ENCODE measurements at places on chromosomes 3 and 15.

GRCh38 chr3:61669203-61669602, 107.8 kb downstream of the PTPRG start:
- no peak for DNase-seq

DNA sequence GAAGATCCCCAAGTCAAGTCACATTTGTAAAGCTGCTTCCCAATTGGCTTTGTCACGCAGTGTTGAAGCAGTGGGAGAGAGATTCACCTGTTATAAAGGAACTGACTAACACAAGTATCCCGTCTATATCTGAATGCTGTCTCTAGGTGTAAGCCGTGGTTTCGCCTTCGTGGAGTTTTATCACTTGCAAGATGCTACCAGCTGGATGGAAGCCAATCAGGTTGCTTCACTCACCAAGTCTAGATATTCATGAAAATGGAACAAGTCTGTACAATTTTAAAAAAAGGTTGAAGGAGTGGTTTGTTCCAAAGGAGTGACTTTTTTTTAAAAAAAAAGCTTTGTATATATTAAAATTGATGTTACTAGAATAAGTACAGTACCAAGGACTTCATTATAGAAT, 11.7 kb downstream of the RBM5 start:
- no peak for DNase-seq

GRCh38 chr3:72444656-72445223, 403.5 kb downstream of the SHQ1 start:
- DNase-seq: no peak

DNA sequence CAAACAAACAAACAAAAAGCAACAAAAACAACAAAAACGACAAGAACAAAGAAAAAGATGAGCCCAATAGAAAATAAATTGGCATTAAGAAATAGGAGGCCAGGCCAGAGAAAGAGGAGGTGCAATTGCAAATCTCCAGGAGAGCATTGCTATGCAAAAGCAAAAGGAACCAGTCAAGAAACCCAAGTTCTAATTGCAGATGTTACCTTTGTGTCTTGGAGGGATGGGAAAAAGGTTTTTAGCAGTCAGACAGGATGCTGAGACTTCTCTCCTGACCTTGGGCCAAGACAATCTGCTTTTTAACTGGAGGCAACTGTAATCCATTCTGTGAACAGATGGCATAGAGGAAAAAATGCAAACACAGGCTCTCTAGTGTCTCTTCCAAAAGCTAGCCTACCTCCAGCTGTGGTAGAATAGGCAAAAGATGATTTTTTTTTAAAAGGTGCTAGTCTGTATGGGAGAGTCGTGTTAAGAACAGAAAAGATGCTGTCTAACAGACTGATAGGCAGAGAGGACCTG, 56.4 kb downstream of the LSAMP start:
- no peak for DNase-seq

DNA sequence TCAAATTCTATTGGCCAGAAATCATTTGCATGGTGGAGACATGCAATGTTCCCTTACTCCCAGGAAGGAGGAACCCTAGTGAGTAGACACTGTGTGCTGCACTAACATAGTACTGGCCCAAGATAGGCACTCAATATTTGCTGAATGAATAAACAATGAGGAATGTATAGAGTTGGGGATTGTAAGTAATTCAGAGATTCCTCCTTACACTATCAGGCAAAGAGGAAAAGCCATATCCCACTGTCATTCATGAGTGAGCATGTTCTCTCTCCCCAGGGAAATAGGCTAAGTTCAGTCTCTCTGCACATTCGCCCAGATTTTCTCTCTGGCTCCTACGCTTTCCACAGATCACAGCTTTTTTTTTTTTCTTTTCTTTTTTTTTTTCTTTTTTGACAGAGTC, 154.9 kb upstream of the WNT5A start:
- DNase-seq: no peak

DNA sequence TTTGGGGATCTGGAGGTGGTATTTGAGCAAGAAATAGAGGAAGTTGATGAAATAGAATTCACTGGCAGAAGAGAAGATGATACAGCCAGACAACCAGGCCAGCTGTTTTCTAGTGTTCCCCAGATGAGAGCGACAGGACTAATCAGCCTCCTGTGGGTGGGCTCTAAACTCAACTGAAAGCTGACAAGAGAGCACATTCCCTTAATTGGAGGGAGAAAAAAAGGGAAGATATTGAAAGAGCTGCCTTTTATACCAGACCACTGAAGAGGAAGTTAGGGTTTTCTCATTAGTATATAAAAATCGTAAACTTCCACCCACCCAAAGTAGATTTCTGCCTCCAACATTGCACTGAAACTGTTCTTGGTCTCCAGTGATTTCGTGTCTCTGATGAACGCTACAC, 6.5 kb upstream of the TM4SF19 start:
- no peak for DNase-seq

DNA sequence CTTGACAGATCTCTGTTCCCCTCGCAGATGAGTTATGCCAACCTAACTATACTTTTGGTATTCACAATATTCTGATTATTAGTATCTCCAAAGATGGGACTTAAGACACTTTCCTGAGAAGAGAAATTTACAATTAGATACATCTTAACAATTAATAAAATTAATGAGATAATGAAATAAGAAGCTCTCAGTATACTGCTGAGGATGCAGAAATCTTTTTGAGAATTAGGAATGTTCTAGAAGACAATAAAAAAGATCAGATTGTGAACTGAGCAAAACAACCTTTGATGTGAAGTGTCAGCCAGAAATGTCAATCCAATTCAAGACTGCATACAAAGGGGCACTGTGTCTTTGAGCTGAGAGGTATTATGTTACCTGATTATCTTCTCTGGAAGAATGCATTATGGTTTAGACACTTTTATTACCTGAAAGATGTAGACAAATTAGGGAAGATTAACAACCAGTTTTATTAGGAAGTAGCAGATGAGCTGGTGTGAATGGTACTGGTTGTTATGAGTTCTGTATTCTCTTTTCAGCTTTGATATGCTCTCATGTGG, 262.9 kb downstream of the TIGIT start:
- no peak for DNase-seq

DNA sequence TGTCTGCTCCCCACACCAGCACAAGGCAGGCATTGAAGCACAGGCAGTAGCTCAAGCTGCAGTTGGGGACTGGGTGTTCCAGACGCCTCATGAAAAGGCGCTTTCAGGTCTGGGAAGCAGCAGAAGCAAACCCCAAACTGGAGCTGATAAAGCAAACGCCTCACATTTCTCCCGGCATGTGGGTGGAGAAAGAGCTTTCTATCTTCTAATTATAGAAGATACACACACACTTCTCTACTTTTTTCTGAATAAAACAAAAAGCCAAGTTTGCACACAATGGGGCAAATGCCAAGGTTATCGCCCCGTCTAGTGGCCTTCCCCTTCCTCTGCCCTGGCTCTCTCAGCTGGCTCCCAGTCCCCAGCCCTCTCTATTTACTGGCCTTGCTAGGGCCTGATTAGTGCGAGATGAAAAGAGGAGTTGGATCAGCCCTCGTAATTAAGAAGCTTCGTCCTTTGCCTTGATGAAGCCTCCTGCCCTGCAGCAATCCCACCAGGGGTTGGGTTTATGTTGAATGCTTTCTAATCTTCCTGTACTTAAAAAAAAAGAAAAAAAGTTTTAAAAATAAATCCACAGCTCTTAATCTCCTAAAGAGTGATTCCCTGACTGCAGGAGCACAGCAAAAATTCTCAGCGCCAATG, 120.2 kb downstream of the MEGF11 start:
- DNase-seq: no peak

- DNase-seq: no peak
Observed at GRCh38 chr15:89673165-89673512, 6.0 kb downstream of the PLIN1 start.

DNA sequence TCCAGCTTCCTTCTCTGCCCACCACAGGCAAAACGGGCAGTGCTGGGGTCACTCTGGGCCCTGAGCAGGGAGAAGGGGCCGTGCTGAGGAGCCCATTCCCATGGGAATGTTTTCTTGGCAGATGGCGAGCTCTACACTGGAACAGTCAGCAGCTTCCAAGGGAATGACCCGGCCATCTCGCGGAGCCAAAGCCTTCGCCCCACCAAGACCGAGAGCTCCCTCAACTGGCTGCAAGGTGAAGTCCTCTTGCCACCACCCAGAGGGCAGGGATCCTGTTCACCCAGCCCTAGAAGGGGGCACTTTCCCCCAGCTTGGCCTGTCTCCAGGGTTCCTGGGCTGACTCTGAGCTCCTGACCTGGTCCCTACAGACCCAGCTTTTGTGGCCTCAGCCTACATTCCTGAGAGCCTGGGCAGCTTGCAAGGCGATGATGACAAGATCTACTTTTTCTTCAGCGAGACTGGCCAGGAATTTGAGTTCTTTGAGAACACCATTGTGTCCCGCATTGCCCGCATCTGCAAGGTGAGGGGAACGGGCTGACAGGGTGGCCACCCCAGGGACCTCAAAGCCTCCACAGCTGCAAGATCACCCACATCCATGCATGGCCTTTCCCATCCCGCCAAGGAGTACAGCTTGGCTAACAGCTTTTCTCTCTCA, 12.4 kb downstream of the CIB1 start:
- DNase-seq: peak; percentile 40

DNA sequence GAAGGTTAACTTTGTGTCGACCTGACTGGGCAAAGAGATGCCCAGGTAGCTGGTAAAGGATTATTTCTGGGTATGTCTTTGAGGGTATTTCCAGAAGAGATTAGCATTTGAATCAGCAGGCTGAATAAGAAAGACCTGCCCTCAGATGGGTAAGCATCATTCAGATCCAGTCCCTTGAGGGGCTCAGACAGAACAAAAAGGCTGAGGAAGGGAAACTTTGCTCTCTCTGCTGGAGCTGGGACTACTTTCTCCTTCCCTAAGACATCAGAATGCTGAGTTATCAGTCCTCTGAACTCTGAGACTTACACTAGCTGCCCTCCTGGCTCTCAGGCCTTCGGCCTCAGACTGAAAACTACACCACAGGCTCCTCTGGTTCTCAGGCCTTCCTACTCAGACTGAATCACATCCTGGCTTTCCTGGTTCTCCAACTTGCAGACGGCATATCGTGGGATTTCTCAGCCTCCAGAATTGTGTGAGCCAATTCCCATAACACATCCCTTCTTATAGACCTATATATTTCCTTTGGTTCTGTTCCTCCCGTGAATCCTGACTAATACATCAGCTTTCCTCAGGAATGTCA, 982.9 kb downstream of the TUSC7 start:
- no peak for DNase-seq

DNA sequence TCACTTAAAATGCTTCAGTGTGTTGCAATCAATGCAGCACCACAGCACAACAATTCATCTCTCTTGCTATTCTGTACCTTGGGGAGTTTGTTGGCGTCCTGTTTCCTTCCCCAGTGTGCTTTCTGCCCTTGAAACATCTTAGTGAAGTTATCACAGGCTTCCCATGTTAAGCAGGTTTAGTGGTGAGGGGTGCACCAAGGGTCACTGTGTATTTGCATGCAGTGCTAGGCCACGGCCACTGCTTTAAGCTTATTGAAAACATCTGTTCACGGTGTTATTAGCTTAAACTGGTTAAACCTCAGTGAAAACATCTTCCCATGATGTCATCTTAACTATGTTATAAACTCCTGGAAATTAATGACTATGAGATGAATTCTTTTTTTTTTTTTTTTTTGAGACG, 217.3 kb upstream of the GOLIM4 start:
- DNase-seq: no peak

DNA sequence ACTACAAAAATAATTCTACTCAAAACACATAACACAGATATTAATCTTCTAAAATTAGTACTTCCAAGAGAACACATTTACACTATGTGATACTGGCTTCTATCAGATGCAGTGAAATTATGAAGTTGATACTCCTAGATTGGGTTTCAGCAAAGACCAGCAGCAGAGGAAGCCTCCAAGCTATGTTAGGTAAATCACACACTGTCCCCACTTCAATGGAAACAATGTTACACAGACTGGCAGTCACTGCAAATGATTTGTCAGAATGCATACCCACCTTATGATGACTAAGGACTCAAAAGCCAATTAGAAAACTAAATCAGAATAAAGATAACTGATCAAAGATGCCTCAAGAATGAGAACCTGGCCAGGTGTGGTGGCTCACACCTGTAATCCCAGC, 90.1 kb upstream of the MYO5C start:
- no peak for DNase-seq

DNA sequence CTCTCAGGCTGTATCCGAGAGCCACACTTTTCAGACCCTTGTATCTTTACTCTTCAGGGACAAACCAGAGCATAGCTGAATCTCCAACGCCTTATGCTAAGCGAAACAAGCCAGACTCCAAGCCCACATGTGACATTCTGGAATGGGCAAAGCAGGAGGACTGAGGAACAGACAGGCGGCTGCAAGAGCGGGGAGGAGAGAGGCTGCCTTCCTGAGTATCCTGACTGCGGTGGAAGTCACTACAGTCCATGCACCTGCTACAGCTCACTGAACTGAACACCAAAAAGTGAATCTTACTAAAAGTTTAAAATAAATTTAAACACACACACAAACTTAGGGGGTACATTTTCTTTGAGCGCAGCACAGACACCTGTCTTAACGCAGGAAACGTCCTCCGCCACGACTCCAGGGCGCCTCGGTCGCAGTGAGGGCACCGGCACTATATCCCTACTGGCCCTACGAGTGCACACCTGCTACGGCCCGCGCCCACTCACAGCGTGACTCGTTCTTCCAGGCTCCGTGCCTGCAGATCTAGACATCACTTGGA, 1.4 kb downstream of the CYFIP1 start:
- no peak for DNase-seq

DNA sequence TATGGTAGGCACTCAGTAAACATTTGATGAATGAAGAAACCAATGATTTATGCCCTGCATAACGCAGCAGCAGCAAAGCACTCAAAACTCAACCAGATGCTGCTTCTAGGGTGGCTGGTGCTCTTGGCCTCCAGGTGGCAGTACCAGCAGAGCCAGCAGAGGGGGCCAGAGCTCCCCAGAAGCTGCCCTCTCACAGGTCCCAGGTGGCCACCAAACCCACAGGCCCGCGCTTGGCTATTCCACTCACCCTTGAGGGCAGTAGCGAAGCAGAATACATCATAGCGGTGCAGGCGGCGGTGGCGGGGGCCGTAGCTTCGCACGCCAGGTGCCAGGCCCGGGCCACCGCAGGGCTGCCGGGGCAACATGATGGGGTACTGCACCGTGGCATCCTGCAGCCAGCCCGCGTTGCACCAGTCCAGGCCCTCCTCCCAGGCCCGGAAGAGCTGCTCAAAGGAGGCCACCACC, 16.6 kb downstream of the HAPLN3 start:
- peak; percentile 7 for DNase-seq

GRCh38 chr3:158434412-158435038, 136.5 kb upstream of the MLF1 start:
- peak; percentile 44 for DNase-seq

GRCh38 chr3:109057616-109058015, 60.3 kb downstream of the MORC1 start:
- no peak for DNase-seq

DNA sequence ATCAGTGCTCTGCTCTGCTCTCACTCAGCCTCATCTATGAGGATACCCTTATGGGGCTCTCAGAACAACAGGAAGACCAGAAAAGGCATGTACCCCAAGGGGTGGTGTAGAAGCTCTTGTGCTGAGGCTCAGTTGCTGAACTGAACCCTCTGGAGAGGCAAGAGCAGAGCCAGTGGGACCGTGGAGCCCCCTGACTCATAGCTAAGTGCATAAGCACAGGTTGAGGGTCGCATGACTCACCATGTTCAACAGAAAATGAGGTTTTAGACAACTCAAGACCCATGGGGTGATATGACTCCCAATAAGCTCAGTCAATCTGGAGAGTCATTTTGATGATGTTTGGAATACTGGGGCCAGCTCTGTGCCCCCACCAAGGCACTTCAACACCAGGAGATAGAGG, 37.3 kb downstream of the CRYGS start:
- no peak for DNase-seq

Measured in foreskin melanocyte (primary cell).